ENCODE measurements at places on chromosomes 7 and 10.

DNA sequence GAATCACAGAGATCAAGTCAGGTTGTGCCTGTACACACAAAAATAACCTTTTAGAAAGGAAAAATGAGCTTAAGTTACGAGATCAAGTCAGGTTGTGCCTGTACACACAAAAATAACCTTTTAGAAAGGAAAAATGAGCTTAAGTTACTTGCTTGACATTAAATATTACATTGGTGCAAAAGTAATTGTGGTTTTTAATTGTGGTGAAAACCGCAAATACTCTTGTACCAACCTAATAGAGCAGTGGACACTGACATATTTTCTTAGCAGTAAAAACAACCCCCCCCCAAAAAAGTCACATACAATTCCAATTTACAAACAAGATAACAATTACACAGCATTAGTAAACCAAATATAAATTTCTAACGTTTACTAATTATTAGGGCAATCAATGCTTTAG lies 595.6 kb downstream of the GRM8 start:
- no peak for DNase-seq

DNA sequence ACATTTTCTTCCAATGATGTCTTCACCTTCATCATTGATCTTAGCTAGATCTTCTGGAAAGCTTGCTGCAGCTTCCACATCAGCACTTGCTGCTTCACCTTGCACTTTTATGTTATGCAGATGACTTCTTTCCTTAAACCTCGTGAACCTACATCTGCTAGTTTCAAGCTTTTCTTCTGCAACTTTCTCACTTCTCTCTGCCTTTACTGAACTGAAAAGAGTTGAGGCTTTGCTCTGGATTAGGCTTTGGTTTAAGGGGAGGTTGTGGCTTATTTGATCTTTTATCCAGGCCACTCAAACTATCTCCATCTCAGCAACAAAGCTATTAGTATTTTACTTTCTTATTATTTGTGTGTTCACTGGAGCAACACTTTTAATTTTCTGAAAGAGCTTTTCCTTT lies 125.5 kb upstream of the POM121L12 start:
- no peak for DNase-seq

DNA sequence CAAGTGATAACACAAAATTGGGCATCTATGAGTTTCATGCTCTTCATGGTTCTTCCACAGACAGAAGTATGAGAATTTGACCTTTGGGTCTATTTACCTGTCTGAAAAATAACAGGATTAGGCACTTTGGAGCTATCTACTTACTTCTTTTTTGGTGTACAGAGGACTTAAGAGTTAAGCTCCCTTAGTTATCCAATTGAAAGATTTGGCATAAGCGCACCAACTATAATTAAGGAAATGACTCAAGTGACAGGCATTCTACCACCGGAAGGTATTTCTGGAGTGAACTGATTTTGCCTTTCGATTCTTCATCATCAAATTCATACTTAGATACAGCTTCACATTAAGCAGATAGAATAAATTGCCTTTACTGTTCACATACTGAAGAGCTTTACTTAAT lies 43.9 kb downstream of the IFIT5 start:
- DNase-seq = peak; percentile 58

DNA sequence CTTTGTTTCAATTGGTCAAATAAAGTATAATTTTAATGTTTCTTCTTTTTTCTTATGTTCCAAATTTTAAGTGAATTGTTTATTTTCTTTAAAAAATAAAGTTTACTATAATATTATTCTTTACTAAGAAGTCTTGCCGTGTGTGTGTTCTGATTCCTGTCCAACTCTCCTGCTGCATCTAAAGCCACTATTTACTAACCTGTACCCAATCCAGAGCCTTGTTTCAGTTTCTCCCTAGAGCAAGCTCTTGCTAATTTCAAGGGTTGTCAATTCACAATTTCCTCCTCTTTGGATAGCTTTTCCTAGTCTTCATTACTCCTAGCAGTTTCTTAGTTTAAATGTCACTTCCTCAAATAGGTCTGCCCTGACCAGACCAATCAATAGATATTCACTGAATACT lies 314.9 kb upstream of the SEMA3A start:
- DNase-seq = no peak

DNA sequence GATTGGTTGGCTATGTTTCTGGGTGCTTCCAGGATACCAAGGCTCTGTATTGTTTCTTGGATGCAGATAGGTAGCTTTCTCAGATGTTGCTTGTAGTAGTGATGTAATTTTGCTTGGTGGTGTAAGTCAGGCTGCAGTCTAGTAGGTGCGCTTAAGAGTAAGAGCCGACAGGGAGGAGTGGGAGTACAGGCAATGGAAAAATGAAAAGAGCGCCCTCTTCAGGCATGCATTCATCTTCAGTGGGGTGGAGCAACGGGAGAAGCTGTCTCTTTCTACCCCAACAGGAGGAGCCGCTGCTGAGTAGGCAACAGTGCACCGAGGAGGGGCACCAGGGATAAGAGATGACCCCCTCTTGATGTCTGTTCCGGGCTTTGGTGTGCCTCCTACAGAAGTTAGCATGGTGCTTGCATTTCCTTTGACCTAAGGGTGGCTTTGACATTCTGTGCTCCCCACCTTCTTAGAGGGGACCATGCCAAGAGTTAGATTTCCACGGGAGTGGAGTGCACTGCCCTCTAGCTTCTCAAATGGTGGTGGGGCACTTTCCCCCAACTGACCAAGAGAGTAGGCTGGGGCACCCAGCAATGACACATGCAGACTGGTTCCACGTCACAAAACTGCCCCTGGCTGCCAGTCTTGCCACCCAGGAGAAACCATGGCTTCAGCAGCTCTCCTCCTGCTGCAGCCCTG lies 56.1 kb downstream of the ZNF783 start:
- DNase-seq = no peak

DNA sequence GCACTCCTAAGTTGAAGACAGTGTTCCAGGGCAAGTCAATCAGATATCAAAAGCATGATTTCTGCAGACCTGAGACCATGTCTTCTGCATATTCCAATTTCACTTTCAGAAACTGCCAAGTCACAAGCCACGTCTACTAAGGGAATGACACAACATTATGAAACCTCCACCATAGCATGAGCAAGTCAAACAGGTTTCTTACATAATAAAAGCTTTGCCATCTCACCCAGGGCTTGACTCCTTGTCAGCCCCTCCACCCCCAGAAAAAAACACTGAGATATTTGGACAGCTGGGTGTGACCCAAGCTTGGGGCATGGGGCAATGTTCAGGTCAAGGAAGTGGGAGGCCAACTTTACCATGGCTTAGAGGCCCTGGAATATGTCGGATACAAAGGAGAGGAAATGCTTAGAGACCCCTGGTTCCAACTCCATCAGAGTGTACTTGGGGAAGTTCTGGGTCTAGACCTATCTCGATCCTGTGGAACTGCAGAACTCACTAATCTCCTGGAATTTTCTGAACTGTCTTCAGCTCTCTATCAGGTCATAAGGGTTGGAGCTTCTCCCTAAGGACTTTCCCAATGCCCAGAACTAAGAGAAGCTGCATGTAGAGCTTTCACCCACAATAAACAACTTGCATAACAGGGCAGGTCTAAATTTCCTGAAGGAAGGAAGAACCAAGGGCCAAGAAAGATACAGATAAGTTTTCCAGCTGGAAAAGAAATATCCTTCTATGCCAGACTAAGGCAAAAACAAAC lies 80.6 kb upstream of the NAMPT start:
- DNase-seq = no peak

DNA sequence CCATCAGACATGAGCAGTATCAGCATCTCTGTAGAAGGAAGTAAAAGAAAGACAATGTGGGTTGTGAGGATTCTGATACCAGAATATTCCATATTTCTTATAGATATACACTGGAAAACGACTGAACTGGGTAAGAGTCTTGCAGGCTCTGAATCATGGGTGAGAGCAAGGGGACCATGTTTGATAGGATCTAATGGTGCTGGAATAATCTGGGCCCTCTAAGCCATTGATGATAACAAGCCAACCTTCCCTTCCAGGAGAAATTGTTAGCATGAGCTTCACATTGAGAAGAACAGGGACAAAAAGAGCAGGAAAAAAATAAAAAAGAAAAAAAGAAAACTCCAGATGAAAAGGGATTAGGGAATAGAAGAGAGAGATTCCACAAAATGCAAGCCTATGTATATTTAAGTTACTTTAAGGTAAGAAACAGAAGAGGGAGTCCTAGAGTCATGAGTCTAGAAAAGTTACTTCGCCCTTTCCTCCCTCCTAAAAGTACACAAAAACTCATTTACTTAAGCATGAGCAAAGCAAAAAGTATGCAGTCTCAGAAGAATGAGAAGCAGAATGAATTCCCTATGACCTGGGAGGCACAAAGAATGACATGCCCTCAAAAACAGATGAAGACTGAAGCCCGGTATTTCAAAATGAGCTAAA lies 181.9 kb downstream of the TMEM26 start:
- DNase-seq = peak; percentile 66

GRCh38 chr7:155291045-155291530 lies 6.6 kb upstream of the INSIG1 start:
- DNase-seq = no peak

All from AG04449 (cell line).